ENCODE measurements at places on chromosomes 4 and X.

GRCh38 chrX:130704053-130705038 lies 198.7 kb downstream of the ENOX2 start:
- no peak for DNase-seq

DNA sequence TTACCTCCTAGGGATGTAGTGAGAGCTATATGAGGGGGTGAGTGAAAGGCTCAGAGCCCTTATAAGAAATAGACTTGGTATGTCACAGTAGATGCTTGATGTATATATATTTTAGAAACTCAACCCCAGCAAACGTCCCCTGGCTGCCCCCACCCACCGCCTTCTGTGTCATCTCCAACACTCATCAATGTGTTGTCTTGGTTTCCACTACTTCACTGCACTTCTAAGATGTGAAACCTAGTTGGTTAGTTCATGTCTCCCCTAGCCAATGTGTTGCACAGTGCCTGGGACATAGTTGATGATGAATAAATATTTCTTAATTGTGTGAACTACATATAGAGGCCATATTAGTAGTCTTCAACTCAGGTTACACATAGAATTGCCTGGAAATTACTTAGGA lies 4.4 kb downstream of the FGFBP2 start:
- DNase-seq, result no peak

GRCh38 chr4:137065311-137065710 lies 467.0 kb downstream of the PCDH18 start:
- DNase-seq, result no peak

DNA sequence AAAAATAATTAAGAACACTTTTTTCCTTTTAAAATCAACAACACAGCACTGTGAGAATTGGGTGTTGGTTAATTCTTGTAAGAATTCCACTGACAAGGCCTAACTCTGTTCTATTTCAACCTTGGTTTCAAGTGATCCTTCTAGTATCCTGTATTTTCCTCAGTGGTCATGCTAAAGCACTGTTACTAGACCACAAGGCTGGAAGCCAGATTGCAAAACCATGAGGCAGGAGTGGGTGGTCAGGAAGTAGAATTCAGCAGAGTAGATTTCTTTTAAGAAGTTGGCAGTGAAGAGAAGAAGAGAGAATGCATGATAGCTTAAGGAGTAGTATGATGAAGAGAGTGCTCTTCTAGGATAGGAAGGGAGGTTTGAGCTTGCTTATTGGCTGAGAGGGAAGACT lies 71.6 kb upstream of the LEF1 start:
- no peak for DNase-seq

DNA sequence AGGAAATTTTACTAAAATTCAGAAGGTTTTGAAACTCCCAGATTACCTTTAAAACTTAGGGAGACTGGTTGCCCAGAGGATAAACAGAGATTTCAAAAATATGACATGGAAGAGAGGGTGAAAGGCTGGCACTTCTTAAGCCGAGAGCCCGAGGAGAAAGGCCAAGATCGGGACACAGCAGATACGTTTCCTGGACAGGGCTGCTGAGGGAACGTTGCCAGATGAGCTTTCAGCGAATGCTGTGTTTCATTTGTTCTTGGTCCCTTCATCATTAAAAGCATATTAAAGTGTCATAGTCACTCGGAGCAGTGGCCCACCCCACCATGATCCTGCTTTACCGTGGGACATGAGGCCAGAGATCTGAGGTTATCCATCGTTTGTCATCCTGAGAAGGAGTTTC lies 37.9 kb upstream of the STOX2 start:
- no peak for DNase-seq

DNA sequence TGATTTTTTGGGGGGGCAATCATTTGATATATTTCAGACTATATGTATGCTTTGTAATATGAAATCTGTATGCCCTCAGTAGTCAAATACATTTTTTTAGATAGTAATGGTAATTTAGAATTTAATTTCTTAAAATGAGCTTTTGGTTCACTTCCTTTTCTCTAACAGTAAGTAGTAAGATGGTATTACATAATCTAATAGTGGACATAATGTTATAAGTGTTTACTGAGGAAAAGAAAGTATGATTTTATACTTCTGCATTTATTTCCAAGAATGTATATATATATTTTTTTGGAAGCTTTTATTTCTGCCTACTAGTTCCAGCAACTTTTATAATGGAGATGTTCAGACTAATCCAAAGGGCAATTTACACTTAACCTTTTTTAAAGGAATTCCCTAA lies 1450.7 kb upstream of the TENM3 start:
- no peak for DNase-seq

DNA sequence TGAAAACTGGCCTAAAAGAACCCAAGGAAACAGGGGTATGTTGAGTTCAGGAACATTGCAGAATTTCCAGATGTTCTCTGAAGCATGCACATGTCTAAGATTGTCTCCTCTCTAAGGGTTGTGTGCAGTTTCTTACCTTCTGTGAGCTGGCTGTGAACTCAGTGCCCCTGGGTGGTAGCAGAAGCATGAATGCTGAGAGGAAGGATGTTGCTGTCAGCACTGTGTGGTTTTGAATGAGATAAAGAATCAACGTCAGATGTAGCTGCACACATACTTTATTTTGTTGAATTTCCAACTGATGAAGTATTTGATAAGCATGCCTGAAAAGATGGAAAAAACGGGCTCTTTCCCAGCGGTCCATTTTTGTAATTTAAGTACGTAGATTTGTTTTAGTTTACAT lies 23.8 kb upstream of the CD38 start:
- DNase-seq, result no peak

DNA sequence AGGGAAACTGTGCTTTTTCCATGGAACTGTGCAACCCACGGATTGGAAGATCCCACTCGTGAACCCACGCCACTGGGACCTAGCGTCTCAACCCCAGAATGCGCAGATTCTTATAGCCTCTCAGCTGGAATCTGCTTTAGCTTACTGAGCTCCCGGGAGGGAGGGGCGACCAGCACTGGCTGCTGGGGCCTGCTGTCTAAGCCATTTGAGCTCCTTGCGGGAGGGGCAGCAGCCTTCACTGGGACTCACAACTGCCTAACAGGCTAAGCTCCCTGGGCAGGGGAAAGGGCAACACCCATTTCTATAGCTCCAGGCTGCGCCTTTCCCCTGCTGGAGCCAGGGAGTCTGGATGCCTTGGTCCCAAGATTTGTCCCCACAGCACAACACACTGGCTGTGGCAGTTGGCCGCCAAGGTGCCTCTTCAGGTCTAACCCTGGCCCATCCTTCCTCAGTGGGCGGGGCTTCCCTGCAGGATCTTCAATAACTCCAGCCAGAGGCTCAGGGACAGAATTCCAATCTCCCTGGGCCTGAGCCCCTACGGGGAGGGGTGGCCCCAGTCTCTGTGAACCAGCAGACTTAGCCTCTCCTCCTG lies 451.7 kb upstream of the PITX2 start:
- no peak for DNase-seq

GRCh38 chr4:77816546-77816945 lies 2.6 kb downstream of the CNOT6L start:
- DNase-seq, result no peak

GRCh38 chr4:173433447-173433846 lies 34.5 kb upstream of the SCRG1 start:
- DNase-seq, result no peak

- DNase-seq, result no peak
Observed at GRCh38 chr4:36207831-36208520, 36.3 kb downstream of the ARAP2 start.

DNA sequence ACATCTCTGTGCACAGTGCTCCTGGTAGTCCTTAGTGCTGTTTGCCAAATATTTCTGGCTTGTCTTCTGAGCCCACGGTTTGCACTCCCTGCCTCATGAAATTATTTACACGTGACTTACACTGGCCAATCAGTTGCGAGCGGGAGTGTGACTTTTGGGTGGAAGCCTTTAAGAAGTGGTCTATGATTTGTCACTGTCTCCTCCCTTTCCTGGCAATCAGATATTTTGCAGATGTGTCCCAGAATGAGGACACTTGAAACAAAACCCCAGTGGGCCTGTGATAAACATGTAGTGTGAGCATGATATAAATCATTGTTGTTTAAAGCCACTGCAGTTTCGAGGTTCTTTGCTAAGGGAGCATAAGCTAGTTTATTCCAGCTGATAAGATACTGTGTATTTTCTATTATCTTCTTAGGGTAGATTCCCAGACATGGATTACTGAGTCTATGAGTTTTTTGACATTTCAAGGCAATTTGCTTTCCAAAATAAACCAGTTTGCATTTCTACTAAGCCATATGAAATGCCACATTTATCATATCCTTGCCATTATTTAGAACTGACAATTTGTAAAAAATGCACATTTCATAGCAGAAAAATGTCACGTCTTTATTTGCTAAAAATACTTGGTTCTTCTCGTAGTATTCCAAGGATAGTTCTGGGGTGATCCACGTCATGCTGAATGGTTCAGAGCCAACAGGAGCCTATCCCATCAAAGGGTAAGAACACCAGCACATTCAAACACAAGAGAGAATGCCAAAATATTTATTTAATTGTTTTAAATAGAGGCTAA lies 12.0 kb downstream of the BST1 start:
- DNase-seq, result no peak

GRCh38 chr4:173025131-173025530 lies 143.5 kb upstream of the GALNT7 start:
- peak; percentile 83 for DNase-seq

DNA sequence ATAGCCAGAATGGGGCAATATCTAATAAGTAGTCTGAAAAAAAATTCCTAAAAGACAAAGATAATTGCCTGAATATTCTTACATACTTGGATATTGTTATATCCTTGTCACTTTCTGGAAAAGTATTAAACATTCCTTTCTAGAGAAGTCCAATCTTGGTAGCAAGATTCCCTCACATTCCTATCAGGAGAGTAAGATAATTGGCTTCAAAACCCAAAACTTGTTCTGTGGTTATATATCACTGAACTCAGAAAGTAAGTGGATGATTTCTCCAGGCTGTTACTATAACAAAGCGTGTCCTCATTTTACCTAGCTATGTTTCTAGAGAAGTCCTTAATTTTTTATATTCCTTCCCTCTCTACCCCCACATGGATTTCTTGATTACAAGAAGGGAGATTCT lies 46.0 kb upstream of the TEX13A start:
- DNase-seq, result no peak

DNA sequence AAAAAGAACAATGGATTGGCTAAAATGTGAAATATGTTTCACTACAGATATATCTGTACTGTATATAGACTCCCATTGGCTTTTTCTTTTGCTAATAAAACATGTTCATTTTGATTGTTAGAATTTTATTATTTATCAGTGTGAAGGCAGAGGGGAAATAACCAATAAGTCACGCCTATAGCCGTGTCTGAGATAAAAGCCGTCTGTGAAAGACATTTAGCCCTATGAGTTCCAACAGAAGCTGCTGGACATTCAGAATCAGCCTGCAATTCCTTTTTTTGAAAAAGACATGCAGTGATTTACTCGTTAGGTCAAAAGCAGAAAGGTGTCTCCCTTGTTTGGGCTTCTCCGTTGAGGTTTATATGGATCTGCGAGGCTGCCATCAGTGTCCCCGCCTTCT lies 24.2 kb upstream of the SLC25A4 start:
- no peak for DNase-seq

DNA sequence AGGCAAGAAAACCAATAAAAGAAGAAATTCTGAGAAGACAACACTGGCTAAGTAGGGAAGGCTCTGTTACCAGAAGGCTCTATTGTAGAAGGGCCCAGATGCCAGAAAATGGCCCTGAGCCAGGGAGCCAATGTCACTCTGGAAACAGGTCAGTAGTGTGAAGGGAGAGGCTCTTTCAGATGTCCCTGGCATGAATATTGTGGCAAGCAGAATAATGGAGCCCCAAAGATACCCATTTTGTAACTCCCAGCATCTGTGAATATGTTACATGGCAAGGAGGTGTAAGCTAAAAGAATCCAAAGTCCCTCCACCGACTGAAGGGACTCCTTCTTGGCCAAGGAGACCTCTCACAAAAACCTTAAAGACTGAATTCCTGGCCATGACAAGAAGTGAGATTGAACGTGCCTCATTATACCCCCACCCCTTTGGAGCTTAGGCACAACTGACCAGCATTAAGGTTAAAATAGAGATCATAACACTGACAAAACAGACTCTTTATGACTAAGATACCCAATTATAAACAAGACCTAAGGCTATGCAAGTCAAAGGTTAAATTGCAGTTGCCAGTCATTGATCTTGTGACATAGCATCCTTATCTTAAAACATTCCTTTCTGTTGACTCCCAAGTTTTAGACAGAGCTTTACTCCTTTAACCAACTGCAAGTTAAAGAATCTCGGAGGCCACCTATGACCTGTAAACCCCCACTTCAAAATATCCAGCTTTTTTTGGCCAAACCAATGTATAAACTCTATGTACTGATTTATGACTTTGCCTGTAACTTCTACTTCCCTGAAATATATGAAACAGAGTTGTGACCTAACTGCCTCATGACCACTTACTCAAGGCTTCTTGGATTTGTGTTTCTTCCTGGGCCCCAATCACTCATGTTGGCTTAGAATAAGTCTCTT lies 42.2 kb upstream of the SMIM10 start:
- no peak for DNase-seq

DNA sequence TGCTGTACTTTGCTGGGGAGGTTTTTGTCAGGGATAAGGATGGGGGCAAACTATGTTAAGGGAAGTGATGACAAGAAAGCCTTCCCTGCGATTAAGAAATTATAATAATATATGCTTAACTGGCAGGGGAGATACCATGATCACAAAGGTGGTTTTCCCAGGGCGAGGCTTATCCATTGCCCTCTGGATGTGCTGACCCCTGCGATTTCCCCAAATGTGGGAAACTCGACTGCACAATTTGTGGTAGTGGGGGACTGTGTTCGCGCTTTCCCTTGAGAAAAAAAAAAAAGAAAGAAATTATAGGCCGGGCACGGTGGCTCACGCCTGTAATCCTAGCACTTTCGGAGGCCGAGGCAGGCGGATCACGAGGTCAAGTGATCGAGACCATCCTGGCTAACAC lies 24.5 kb downstream of the SLC25A43 start:
- DNase-seq, result no peak

GRCh38 chr4:183175631-183176232 lies 76.7 kb downstream of the WWC2 start:
- no peak for DNase-seq

DNA sequence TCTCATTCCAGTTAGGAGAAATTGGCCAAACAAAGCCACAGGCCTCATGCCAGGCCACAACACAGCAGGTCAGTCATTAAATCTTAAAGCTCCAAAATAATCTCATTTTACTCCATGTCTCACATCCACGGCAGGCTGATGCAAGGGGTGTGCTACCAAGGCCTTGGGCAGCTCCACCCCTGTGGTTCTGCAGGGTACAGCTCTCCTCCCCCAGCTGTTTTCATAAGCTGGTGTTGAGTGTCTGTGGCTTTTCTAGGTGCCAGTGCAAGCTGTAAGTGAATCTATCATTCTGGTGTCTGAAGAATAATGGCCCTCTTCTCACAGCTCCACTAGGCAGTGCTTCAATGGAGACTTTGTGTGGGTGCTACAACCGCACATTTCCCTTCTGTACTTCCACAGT lies 949.2 kb downstream of the TECRL start:
- DNase-seq, result no peak

- DNase-seq, result no peak
Observed at GRCh38 chrX:12263211-12263610, 124.9 kb downstream of the FRMPD4 start.

GRCh38 chr4:152382057-152382785 lies 153.7 kb downstream of the FBXW7 start:
- DNase-seq, result no peak

- DNase-seq, result peak; percentile 26
Observed at GRCh38 chr4:112514647-112515197, 1.3 kb downstream of the NEUROG2 start.
